Mesendoderm (in vitro differentiated cells): ENCODE measurements at places on chromosomes 6 and 20.
A peak's percentile ranks its signal among the peaks of the same experiment; 100 is the strongest.

DNA sequence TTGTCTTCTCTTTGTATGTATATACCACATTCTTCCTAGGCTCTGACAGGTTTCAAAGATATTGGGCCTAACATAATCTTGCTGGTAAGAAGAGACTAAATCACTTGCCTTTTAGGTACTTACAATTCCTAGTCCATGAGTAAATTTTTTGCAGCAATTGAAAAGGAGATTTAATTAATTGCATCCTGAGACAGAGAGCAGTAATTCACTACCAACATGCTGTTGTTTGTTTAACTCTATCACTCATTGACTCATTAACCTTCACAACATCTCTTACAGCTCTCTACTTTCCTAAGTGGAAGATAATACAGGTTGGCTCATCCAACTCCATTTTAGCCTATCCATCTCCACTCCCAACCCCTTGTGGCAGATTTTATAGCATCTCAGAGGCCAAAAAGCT lies 280.4 kb downstream of the ALDH8A1 start:
- peak; percentile 8 for DNase-seq
- no peak overlapping the region for H3K27ac ChIP-seq

- DNase-seq = no peak
- H3K4me1 ChIP-seq = no peaks in the 10 kb centered on the region
- no peak overlapping the region for H3K4me3 ChIP-seq
- H3K27ac ChIP-seq = no peak overlapping the region
- H3K27me3 ChIP-seq = no peaks in the 10 kb centered on the region
Measured at GRCh38 chr20:33438481-33438880, 5.1 kb downstream of the SNTA1 start.

DNA sequence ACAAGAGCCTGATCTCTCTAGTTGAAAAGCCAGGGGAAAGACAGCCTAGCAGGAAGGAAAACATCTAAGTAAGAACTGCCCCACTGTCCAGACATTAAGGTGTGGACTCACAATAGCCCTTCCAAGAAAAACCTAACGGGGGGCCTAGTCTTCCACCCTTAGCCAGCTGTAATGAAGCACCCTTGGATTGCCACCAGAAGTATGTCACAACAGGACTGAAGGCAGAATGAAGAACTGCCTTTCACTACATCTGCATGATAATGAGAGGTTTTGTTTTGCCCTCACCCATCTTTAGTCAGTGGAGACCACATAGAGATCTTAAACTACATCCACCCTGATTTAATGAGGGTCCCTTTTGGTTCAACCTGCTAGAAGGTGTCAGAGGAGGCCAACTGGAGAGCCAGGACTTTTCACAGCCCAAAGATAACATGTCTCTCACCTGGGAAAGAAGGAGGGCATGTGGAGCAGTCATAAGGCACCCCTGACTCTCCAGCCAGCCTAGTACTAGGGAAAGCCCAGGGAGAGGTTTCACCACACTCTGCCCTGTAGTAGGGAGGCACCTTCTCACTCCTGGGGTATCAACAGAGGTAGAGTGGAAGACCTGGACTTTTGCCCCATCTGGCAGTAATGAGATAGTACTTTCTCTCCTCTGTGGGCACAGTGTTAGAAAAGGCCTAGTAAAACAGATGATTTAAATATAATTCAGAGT lies 1017.4 kb upstream of the MANEA start:
- H3K4me1 ChIP-seq = peaks cover 2% of the 10 kb centered on the region
- peak; percentile 18 for DNase-seq
- peak overlapping the region; percentile 67 for H3K27ac ChIP-seq
- no peaks in the 10 kb centered on the region for H3K27me3 ChIP-seq
- H3K4me3 ChIP-seq = no peak overlapping the region

DNA sequence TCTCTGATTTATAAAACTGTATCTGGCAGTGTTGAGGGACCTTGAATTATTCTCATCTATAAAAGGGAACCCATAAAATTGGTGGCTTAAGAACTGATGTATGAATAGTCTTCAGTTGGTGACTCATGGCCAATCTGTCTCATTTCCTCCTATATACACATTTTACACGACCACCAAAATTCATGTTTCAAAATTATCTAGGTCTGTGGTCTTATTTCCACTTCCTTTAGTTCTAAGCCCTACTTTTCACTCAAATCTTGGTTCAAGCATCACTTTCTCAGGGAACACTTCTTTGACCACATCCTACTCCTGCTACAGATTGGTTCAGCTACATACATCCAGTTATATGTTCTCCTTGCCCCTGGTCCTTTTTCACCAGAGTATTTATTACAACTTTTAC lies 18.6 kb upstream of the ENPP1 start:
- no peak overlapping the region for H3K27ac ChIP-seq
- no peaks in the 10 kb centered on the region for H3K36me3 ChIP-seq
- H3K4me1 ChIP-seq = no peaks in the 10 kb centered on the region
- H3K27me3 ChIP-seq = no peaks in the 10 kb centered on the region
- no peak overlapping the region for H3K4me3 ChIP-seq
- no peak for DNase-seq

DNA sequence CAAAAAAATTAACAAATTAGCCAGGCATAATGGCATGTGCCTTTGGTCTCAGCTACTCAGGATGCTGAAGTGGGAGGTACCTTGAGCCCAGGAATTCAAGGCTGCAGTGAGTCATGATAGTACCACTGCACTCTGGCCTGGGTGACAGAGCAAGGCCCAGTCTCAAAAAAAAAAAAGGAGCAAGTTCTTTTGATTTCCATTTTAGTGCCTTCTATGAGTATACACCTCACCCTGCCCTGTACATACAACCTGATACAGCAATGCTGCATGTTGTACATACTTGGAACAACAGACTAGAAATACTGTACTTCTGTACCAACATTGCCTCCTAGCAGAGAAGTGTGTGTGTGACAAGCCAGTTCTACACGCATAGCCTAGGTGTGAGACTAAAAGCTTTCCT lies 97.3 kb upstream of the CARMIL1 start:
- H3K4me1 ChIP-seq = no peaks in the 10 kb centered on the region
- H3K27me3 ChIP-seq = no peaks in the 10 kb centered on the region
- H3K4me3 ChIP-seq = no peak overlapping the region

GRCh38 chr20:19628570-19629134 lies 129.4 kb upstream of the RIN2 start:
- DNase-seq = peak; percentile 90
- no peaks in the 10 kb centered on the region for H3K4me1 ChIP-seq
- H3K36me3 ChIP-seq = no peaks in the 10 kb centered on the region
- H3K27ac ChIP-seq = no peak overlapping the region

GRCh38 chr20:25254986-25255680 lies 7.2 kb downstream of the PYGB start:
- no peak overlapping the region for H3K27ac ChIP-seq
- H3K36me3 ChIP-seq = no peaks in the 10 kb centered on the region
- H3K4me1 ChIP-seq = peaks cover 2% of the 10 kb centered on the region
- DNase-seq = peak; percentile 55
- H3K4me3 ChIP-seq = no peak overlapping the region

DNA sequence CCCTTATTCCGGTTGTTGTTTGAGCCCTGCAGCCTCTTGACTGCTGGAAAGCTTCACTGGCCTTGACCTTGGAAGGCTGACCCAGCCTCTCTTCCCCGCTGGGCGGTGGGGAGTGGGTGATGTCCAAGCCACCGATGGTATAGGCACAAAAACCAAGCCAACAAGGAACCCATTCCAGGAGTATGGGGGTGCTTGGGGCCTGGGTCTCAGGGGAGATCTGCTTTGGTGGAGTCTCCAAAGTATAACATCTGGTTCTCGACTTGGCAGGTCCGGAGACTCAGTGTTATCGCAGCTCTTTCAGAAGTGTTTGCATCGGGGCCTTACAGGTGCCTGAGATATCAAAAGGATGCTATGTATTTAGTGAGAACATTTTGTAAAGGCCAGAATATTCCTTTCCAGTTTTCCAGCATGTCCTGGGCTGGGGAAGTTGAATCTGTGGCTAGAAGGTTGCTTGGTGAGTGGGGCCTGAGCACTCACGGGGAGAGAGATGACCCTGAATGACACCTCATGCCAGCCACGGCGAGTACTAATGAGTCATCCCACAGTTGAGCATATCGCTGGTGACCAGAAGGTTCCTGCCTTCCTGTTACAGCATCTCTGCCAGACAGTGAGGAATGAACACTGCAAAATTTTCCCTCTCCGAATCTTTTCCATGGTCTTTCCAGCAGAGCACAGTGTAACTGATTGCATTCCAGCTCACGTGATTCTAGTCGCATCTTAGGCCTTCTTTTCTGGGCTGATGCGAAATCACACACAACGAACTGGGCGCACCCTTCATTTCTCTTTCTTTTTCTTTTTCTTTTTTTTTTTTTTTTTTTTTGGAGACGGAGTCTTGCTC lies 133.9 kb downstream of the ZDHHC14 start:
- H3K4me1 ChIP-seq = no peaks in the 10 kb centered on the region
- DNase-seq = peak; percentile 21
- H3K4me3 ChIP-seq = no peak overlapping the region
- H3K36me3 ChIP-seq = no peaks in the 10 kb centered on the region

- DNase-seq = no peak
- no peaks in the 10 kb centered on the region for H3K27me3 ChIP-seq
- no peak overlapping the region for H3K4me3 ChIP-seq
Measured at GRCh38 chr6:119322715-119323350, 26.7 kb downstream of the MAN1A1 start.

- no peaks in the 10 kb centered on the region for H3K36me3 ChIP-seq
- H3K4me1 ChIP-seq = no peaks in the 10 kb centered on the region
- no peak overlapping the region for H3K27ac ChIP-seq
- H3K4me3 ChIP-seq = no peak overlapping the region
- peak; percentile 5 for DNase-seq
- H3K27me3 ChIP-seq = no peaks in the 10 kb centered on the region
Measured at GRCh38 chr6:49423817-49424216, 39.2 kb downstream of the MMUT start.

- no peaks in the 10 kb centered on the region for H3K27me3 ChIP-seq
- no peak overlapping the region for H3K4me3 ChIP-seq
- no peak overlapping the region for H3K27ac ChIP-seq
- DNase-seq = peak; percentile 78
Measured at GRCh38 chr6:109892451-109893435, 85.4 kb upstream of the GPR6 start.

DNA sequence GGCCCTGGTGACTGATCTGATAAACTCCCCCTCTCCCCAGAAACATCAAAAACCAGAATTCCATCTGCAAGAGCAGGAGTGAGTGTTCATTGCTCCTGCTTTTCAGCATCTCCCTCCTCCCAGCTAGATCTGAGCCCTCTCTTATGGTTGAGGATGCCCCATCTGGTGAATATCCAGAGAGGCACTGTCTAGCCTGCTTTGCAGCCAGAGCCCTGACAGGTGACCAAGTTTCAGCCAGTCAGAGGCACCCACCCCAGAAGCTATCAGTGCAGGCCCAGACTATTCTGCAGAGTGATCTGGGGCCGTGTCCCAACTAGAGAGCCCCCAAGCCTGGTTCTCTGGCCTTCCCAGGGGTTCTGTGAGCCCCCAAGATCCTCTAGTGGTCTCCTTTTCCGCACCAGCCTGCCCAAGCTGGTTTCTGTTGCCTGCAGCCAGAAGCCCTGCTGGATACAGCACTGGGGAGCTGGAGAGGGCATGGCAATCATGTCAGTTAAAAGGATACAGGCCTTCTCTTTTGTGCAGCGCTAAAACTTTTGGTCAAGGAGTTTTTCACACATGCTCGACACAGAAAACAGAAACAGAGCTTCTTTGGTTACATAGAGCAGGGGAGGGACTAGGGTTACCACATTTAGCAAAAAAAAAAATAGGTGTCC lies 6.6 kb upstream of the BMP7 start:
- no peaks in the 10 kb centered on the region for H3K4me1 ChIP-seq
- no peaks in the 10 kb centered on the region for H3K27me3 ChIP-seq
- no peaks in the 10 kb centered on the region for H3K36me3 ChIP-seq
- H3K4me3 ChIP-seq = no peak overlapping the region

GRCh38 chr6:27579973-27580372 lies 107.1 kb upstream of the ZNF184 start:
- no peak for DNase-seq
- no peaks in the 10 kb centered on the region for H3K4me1 ChIP-seq
- no peak overlapping the region for H3K4me3 ChIP-seq
- no peaks in the 10 kb centered on the region for H3K36me3 ChIP-seq
- H3K27me3 ChIP-seq = no peaks in the 10 kb centered on the region

GRCh38 chr6:24016857-24017256 lies 109.2 kb upstream of the NRSN1 start:
- H3K4me3 ChIP-seq = no peak overlapping the region
- DNase-seq = no peak
- no peaks in the 10 kb centered on the region for H3K4me1 ChIP-seq
- H3K27ac ChIP-seq = no peak overlapping the region

GRCh38 chr20:36421641-36422040 lies 115.5 kb downstream of the DLGAP4 start:
- no peaks in the 10 kb centered on the region for H3K27me3 ChIP-seq
- DNase-seq = no peak
- no peak overlapping the region for H3K4me3 ChIP-seq
- H3K4me1 ChIP-seq = no peaks in the 10 kb centered on the region
- no peaks in the 10 kb centered on the region for H3K36me3 ChIP-seq

DNA sequence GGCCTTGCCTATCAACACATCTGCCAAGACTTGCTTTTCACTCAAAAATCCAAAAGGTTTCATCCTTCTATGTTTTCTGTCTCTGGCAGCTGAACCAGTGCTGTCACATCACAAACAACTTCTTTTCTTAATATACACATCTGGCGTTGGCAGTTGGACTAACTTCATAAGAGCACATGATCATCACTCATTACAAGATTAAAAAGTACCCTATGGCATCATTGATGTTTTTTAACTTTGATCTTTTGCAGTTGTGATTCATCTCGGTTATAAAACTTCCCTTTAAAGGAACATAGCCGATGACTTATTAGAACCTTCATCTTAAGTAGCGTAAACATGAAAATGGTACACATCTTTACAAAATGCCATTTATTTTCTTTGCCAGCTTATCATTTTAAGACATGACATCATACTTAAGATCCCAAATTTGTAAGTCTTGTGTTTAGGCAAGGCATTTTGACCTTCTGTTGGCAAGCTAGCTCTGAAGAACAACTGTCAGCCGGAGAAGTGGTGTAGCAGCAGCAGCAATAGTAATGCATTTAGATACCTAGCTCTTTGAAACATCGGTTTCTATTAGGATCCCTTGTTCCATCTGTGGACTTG lies 64.2 kb upstream of the SUPT3H start:
- no peak overlapping the region for H3K27ac ChIP-seq
- H3K4me1 ChIP-seq = peaks cover 4% of the 10 kb centered on the region
- DNase-seq = no peak
- H3K27me3 ChIP-seq = no peaks in the 10 kb centered on the region
- H3K4me3 ChIP-seq = no peak overlapping the region
- no peaks in the 10 kb centered on the region for H3K36me3 ChIP-seq

DNA sequence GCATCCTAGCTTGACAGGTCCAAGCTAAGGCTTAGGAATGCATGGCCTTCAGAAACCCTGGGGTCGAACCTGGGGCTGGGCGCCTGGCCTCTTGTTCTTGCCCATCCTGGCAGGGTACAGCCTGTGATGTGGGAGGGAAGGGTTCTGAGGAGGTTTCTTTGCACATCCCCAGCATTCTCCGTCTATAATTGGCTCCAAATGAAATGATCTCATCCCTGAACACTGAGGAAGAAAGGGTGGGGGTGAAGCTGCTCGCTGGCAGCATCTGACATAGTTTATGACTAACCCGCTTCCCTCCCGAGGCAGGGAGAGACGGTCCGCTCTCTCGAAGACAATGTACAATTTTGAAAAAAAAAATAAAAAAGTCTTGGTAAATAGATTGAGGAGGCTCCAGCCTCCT lies 67.1 kb upstream of the ZNFX1 start:
- no peaks in the 10 kb centered on the region for H3K4me1 ChIP-seq
- no peak overlapping the region for H3K27ac ChIP-seq
- H3K4me3 ChIP-seq = no peak overlapping the region
- H3K27me3 ChIP-seq = no peaks in the 10 kb centered on the region
- H3K36me3 ChIP-seq = no peaks in the 10 kb centered on the region
- no peak for DNase-seq
